Vagina (tissue), 2 donors: ENCODE measurements at places on chromosomes 7 and 10. TPM values are rescaled to one million over a fixed set of nuclear protein-coding genes. Genes with fewer than 3 reads are reported as not detected.

- no peaks in the 10 kb centered on the region for H3K36me3 ChIP-seq
- no peaks in the 10 kb centered on the region for H3K27me3 ChIP-seq
- no peak overlapping the region for H3K27ac ChIP-seq
- no peak overlapping the region for H3K4me3 ChIP-seq
- no peaks in the 10 kb centered on the region for H3K4me1 ChIP-seq
- DNase-seq: no peak
These were observed 214.4 kb upstream of the GPR26 start for GRCh38 chr10:123451618-123452245.

DNA sequence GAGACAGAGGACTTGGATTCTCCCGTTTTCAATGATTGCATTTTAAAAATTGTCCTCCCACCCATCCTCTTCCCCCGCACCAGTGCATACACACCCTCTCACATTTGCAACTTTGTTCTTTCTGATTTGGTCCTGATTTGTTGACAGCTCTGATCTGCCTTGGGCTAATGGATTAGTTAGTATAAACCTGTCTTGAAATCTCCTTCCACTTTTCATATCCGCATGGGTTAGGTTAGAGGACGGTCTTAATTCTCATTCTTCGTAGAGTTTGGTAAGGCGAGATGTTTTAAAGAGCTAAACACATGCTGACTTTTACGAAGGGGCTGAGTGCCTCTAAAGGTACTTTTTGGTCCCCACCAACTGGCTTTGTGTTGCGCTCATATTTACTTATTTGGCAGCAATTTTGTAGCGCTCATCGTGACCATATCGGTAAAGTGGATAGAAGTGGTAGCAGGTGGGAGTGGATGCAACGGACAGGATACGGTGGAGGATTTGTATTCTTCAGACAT lies 1.1 kb downstream of the AHR start:
- no peaks in the 10 kb centered on the region for H3K36me3 ChIP-seq
- no peak for DNase-seq
- H3K27me3 ChIP-seq: no peaks in the 10 kb centered on the region

- peak overlapping the region; percentile 33 for H3K27ac ChIP-seq
- no peaks in the 10 kb centered on the region for H3K36me3 ChIP-seq
- no peak overlapping the region for H3K4me3 ChIP-seq
- DNase-seq: no peak
- no peaks in the 10 kb centered on the region for H3K27me3 ChIP-seq
- H3K4me1 ChIP-seq: no peaks in the 10 kb centered on the region
These were observed 74.4 kb upstream of the RSU1 start for GRCh38 chr10:16891375-16892313.

Gene ZNF107
- 9.3 TPM for total RNA-seq

Gene HIBADH
- 38.1 TPM for total RNA-seq
